ENCODE measurements at places on chromosomes 3 and 15. TPM values are rescaled to one million over a fixed set of nuclear protein-coding genes. Genes with fewer than 3 reads are reported as not detected.

- no peaks in the 10 kb centered on the region for H3K4me1 ChIP-seq
- H3K27me3 ChIP-seq, result no peaks in the 10 kb centered on the region
- no peaks in the 10 kb centered on the region for H3K36me3 ChIP-seq
These were observed 429.3 kb downstream of the GRM7 start for GRCh38 chr3:7290077-7290825.

- H3K27me3 ChIP-seq, result no peaks in the 10 kb centered on the region
- H3K36me3 ChIP-seq, result no peaks in the 10 kb centered on the region
- no peak overlapping the region for H3K4me3 ChIP-seq
- H3K4me1 ChIP-seq, result no peaks in the 10 kb centered on the region
- no peak for DNase-seq
- H3K27ac ChIP-seq, result no peak overlapping the region
These were observed 31.6 kb upstream of the RAP2B start for GRCh38 chr3:153130312-153130977.

DNA sequence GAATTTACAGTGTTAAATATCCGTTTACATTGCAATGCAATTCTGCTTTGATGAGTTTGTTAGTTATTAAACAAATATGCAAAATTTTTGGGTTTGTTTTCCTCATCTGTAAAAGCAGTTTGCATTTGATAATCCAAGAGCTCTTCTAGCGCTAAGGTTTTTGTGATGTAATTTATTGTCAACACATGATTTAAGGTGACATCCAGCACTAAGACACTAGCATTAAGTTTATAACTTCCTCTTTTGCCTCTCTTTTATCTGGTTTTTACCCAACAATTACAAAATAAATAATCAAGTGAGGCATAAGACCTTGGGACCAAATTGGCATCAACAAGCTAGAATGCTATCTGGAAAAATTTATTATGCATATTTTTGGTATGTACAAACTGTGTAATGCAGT lies 969 bp upstream of the DNAJC19 start:
- no peak overlapping the region for H3K4me3 ChIP-seq
- H3K36me3 ChIP-seq, result peaks cover 15% of the 10 kb centered on the region
- DNase-seq, result peak; percentile 13
- H3K4me1 ChIP-seq, result peaks cover 2% of the 10 kb centered on the region
- H3K27ac ChIP-seq, result peak overlapping the region; percentile 91
- peaks cover 4% of the 10 kb centered on the region for H3K27me3 ChIP-seq

DNA sequence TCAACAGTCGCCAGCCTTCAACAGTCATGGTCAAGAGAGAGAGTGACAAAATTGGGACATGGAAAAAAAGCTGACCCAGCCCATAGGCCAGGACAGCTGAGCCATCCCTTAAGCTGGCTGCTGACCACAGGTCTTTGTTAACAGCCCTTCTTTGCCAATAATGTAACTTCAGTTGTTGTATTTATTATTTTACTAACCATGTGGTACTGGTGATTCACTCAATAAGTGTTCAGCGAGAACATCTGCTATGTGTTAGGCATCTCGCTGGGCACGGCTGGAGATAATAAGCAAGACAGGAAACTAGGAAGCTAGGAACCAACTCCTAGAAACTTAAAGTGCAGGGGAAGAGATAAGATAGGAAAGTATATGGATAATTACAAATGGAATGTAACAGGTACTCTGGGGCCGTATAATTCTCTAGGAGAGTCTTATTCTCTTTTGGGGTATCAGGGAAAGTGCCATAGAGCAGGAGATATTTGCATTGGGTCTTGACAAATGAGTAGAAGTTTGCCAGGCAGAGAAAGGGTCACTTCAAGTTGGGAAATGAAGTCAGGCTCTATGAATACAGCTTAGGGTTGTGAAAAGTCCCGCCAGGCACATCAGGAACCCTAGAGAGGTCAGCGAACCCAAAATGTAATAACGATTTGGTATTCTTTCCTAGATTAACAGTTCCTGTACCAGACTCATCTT lies 84.0 kb upstream of the TRA2B start:
- no peaks in the 10 kb centered on the region for H3K36me3 ChIP-seq
- H3K27me3 ChIP-seq, result no peaks in the 10 kb centered on the region
- H3K4me1 ChIP-seq, result no peaks in the 10 kb centered on the region
- no peak for DNase-seq

The MKRN3 gene
- total RNA-seq, result not detected

The GJD2 gene
- total RNA-seq, result 0.17 TPM

DNA sequence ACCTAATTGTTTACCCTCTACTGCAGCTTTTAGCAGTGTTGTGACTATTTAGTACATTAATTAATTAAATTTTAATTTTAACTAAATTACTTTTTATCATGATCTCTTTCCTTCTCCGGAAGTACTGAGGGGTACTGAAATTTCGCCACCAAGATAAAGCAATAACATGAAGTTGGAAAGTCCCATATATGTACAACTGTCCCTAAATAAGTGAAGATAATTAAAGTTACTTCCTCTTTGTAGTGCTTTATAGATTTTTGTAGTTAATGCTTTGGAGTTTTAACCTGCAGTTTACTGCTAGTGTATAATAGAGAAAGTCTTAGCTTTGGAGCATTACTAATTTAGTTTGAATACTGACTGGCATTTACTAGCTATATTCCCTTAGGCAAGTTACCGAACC lies 325.3 kb downstream of the NAALADL2 start:
- H3K4me1 ChIP-seq, result peaks cover 2% of the 10 kb centered on the region
- no peak for DNase-seq
- no peaks in the 10 kb centered on the region for H3K27me3 ChIP-seq
- H3K36me3 ChIP-seq, result no peaks in the 10 kb centered on the region
- no peak overlapping the region for H3K4me3 ChIP-seq

The ZNF660 gene
- total RNA-seq, result 3.7 TPM

GRCh38 chr3:74621581-74621980 lies 7.1 kb upstream of the CNTN3 start:
- no peak overlapping the region for H3K27ac ChIP-seq
- no peaks in the 10 kb centered on the region for H3K27me3 ChIP-seq
- no peaks in the 10 kb centered on the region for H3K36me3 ChIP-seq
- H3K4me3 ChIP-seq, result no peak overlapping the region

The PPP1R14D gene
- not detected for total RNA-seq

DNA sequence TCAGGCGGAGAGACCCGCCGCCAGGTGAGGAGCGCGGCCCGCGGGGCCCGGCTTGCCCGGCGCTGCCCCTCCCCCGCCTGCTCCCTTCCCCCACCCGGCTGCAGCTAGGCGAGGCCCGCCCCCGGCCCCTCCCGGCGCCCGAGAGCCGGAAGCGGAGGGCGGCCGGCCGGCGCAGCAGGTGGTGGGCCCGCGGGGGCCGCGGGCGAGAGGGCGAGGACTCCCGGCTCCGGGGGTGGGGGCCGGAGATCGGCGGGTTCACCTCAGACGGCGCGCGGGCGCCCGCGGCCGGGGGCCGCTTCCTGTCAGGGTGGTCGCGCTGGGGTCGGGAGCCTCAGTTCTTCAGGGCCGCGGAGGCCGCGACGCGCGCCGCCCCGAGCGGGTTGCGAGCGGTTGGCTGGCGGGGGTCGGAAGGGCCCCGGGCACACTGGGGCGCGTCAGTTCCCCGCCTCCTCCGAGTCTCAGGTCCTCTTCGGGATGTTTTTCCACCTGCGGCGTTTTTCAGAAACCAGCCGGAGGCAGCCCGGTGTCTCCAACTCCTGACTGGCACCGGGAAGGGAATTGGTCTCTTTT lies 395 bp downstream of the ZFAND6 start:
- peaks cover 23% of the 10 kb centered on the region for H3K4me1 ChIP-seq
- peak overlapping the region; percentile 90 for H3K4me3 ChIP-seq
- no peaks in the 10 kb centered on the region for H3K36me3 ChIP-seq
- peak overlapping the region; percentile 97 for H3K27ac ChIP-seq

The ATP13A3 gene
- total RNA-seq, result 92.0 TPM

- DNase-seq, result no peak
- no peaks in the 10 kb centered on the region for H3K36me3 ChIP-seq
- H3K4me3 ChIP-seq, result no peak overlapping the region
- H3K27me3 ChIP-seq, result no peaks in the 10 kb centered on the region
- H3K4me1 ChIP-seq, result no peaks in the 10 kb centered on the region
These were observed 85.0 kb downstream of the TCF12 start for GRCh38 chr15:57003418-57003817.

The FANCD2OS gene
- not detected for total RNA-seq
